Stimulated activated CD8-positive, alpha-beta memory T cell treated with anti-CD3 and anti-CD28 coated beads, Interleukin-4, amount 100 ng/mL, for 1 hour (primary cell): ENCODE measurements at places on chromosomes 6 and 20.

DNA sequence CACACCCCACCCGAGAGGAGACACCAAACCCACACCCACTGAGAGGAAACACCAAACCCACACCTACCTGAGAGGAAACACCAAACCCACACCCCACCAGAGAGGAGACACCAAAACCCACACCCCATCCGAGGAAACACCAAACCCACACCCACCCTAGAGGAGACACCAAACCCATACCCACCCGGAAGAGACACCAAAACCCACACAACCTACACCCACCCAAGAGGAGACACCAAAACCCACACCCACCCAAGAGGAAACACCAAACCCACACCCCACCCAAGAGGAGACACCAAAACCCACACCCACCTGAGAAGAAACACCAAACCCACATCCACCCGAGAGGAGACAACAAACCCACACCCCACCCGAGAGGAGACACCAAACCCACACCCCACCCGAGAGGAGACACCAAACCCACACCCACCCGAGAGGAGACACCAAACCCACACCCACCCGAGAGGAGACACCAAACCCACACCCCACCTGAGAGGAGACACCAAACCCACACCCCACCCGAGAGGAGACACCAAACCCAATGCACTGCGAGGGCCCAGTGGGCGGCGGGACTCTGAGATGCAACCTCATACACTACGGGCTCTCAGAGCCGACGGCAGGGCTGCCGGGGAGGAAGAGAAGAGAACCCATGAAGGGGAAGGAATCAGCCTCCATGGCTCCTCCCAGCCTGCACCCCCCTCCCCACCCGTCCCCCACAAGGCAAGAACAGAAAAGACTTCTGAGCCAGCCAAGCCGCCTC, 83.3 kb downstream of the TAF4 start:
- DNase-seq, result no peak

- no peak for DNase-seq
These were observed 16.6 kb downstream of the CENPW start for GRCh38 chr6:126356526-126356925.

DNA sequence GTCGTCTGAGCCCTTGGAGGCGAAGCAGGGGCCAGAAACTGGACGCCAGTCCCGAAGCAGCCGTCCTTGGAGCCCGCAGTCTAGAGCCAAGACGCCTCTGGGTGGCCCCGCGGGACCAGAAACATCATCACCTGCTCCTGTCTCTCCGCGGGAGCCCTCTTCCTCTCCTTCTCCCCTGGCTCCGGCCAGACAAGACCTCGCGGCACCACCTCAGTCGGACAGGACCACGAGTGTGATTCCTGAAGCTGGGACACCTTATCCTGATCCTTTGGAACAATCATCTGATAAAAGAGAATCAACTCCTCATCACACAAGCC, 416 bp downstream of the RSPH4A start:
- no peak for DNase-seq

GRCh38 chr6:127266892-127267645, 405 bp downstream of the RNF146 start:
- peak; percentile 20 for DNase-seq

- DNase-seq, result no peak
These were observed 113.0 kb downstream of the ERMARD start for GRCh38 chr6:169864148-169865020.

- no peak for DNase-seq
These were observed 54.0 kb downstream of the PHACTR2 start for GRCh38 chr6:143731789-143732188.

DNA sequence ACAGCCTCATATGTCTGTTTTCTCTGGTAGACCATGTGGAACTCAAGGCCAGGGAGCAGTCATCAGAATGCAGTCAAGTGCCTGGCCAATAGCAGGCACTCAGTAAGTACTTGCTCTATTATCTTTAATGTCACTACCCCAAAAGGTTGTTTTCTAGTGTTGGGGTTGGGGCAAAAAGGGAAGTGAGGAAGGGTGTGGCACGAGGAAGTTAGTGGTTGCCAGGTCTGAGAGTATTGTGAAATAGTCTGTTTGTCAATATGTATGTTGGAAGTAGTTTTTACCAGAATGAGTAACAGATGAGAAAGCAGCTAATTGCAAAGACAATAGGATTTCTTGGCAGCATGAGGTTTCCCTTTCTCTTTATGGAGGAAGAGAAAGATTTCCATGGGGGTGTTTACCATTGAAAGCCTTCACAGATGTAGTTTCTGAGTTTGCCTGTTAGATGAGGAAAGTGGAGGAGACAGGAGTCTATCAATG, 59.5 kb upstream of the ARMH2 start:
- DNase-seq, result no peak

DNA sequence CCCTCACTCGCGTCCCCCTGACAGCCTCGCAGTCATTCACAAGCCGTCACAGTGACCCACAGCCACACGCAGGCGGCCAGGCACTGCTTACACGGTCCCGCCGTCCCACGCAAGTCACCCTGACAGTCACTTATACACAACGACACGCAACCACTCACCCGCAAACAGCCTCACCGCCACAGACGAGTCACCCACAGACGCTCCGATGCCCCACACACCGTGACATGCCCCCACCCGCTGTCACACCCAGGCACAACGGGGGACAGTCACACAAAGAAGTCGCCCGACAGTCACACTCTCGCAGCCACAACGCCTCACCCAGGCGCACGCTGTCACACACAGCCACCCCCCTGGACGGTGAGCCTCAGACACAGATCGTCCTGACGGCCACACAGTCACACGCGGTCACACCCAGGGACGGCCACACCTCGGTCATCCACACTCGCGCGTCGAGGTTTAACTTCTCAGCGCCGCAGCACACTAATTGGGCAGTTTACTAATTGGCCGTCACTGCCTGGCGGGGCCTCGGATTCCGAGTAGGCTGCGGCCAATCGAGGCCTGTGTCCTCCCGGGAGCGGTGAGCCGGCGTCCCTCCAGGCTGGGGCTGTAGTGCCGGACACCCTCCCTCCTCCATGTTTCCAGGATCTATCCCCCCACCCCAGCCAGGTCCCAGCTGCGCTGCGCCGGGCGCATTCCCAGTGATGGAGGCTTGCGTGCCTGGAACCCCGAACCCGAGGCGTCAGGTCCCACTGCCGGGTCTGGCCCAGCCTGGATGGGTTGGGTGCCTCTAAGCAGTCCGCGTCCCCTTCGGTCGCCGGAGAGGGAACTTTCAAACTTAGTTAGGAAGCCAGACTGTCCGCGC, 790 bp downstream of the TOX2 start:
- DNase-seq, result no peak

GRCh38 chr6:5302220-5302946, 41.1 kb downstream of the FARS2 start:
- DNase-seq, result no peak
